ENCODE measurements at places on chromosomes 1 and 21. TPM values are rescaled to one million over a fixed set of nuclear protein-coding genes. Genes with fewer than 3 reads are reported as not detected.

The A3GALT2 gene
- not detected for total RNA-seq

The CD53 gene
- total RNA-seq = 249 TPM

The HENMT1 gene
- 25.1 TPM for total RNA-seq

The CFAP141 gene
- not detected for total RNA-seq

The TRAPPC3 gene
- 56.2 TPM for total RNA-seq
